ENCODE measurements at places on chromosomes 7 and 10.

GRCh38 chr7:152341914-152342236, 93.9 kb downstream of the KMT2C start:
- DNase-seq: no peak

- no peak for DNase-seq
Measured at GRCh38 chr7:20268824-20269223, 51.6 kb upstream of the MACC1 start.

DNA sequence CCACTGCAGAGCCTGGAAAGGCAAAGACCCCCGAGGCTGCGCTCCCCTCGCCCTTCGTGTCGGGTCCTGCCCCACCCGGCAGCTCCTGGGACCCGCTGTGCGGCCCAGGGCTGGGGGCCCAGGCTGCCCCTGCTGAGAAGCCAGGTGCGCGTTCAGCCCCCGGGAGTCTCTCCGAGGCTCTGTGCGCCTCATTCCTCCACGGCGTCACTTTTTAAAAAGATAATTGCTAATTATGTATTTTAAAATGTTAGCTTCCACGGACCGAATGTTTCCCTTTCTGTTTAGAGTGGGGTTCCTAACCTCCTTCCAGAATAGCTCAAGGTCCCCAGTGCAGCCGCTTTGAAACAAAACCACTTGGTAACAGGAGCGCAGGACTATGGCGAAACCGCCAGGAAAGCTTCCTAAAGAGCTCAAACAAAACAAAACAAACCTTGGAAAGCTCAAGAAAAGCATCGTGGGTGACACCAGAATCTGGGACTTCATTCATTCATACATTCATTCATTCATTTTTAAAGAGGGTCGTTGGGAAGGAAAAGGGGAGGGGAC, 45.6 kb downstream of the PDIA4 start:
- no peak for DNase-seq

DNA sequence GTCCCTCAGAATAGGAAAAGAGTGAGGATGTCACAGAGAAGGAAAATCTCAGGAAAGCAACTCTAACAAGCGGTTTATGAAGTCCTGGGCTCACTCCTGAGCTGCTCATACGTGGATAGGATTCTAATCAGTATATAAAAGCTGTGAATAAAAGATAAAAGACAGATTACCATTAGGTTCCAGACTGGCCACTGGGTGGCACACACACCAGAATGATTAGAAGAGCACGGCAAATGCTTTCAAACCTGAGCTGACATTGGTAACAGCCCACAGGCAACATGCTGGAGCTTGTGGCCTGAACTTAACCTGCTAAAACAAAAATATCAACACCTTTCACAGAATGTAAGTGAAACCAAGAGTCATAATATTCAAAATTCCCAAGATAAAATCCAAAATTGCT, 370.8 kb downstream of the GRID1 start:
- no peak for DNase-seq

DNA sequence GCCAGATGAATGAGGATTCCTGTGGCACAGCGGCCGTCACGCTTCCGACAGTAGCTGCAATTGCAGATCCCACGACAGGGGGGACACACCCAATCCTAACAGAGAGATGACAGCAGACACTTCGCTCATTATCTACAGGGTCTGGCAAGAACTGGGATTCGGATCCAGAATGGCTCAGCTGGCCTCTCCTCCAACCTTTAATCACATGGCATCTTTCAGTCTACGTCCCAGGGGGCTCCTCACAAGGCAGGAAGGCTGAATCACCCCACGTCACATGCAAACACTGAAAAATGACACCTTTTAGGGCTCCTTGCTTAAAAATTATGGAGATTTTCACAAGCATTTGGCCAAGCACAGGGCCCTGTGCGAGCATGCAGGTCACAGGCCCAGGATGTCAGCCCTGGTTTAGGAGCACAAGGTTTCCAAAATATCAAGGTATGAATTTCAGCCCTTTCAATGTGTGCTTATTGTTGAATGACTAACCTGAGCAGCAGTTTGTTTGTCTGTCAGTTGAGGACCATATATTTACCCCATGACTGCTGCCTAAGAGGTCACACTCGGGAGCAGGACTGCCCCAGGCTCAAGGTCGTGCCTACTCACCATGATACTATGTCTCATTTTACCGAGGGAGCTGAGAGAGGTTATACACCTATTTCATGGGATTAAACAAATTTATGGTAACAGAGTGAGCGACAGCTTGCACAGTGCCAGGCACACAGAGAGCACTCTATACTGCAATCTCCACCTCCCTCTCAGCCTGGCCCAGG, 42.5 kb downstream of the CDCA7L start:
- DNase-seq: no peak

DNA sequence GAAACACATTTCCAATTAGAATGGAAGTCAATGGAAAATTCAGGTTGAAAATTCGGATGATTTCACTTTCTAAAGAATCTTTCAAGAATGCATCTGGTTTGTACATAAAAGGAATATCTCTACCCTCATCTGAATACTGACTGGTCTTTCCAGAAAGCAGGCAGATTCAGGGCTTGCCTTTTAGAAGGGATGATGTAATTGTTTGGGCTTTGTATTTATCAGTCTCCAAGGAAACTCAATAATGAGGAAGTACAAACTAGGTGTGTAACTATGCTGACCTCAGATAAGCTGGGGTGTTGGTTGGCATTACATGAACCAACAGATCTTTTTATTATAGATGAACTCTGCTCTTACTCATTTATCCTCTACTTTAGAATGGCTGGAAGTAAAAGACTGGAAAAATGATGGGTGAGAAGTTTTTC, 24.1 kb downstream of the PDLIM1 start:
- DNase-seq: no peak

DNA sequence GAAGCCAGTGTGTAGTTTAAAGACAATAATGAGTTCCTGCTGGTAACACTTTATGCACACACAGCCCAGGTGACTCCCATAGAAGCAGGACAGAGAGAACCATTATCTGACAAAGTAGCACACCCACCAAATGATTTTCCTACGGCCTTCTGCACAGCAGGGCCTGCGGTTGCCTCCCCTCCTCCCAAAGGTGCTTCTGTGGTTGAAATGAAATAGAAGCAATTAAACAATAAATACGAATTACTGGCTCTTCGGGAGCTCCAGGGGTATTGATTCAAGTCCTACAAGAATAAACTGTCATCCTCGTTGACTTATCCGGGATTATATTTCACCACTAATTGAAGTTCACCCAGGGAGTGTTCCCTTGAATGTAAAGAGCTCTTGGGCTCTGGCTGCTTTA, 172.1 kb downstream of the ACTR3B start:
- DNase-seq: peak; percentile 55
